T-cell (primary cell): ENCODE measurements at places on chromosomes 13 and 19. TPM values are rescaled to one million over a fixed set of nuclear protein-coding genes. Genes with fewer than 3 reads are reported as not detected.

- DNase-seq: no peak
Measured at GRCh38 chr13:75587679-75588078, 38.1 kb downstream of the UCHL3 start.

DNA sequence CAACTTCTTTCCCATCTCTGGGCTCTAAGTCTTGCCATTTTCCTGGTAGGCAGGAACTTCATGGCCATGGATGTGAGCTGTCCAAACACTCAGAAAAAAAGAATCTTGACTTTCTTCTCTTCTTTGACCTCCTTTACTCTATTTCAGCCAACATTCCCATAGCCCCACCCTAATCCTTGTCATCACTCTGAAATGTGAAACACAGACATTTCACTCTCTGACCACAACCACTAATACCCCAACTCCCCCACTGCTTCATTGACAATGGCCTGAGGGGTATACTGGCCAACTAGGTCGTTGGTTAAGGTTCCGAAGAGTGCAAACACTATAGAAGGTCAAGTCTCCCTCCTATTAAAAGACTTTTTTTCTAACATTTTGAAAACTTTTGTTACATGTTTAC, 4.7 kb upstream of the CYP2A13 start:
- DNase-seq: no peak

DNA sequence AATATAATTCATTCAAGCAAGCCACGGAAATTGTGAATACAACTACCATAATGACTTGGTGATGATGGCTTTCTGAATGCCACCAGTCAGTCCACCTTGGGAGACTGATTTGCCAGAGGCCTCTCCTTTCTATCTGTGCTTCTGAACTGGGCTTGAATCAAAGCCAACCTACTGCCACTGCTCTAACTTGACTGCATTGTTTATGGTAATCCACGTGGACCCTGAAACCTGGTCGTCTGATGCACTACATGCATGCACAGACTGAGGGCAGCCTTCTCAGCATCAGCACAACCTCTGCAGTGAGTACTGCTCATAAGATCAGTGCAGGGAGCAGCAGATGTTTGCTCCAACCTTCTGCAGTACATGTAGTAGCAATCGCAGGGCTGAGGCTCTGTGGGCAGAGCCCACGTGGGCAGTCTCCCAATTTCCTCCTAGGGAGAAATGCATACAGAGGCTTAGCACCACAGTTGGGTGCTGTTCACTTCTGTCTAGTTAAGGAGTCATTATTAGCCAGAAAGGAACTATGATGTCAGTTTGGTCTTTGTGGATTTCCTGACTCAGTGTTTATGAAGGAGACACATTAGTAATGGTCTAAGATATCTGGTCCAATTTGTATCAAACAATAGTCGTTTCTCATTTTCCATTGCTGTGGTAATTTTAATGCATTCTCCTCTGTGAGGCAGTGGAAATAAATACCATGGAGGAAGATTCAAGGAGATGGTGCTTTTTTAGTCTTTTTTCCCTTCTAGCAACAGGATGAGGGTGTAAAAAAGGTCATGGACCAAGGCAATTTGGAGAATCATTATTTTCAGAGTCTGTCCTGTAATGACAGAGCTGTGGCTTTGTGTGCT, 82.5 kb downstream of the AKAP11 start:
- peak; percentile 30 for DNase-seq

ZNF610 gene
- total RNA-seq: 0.88 TPM

DNA sequence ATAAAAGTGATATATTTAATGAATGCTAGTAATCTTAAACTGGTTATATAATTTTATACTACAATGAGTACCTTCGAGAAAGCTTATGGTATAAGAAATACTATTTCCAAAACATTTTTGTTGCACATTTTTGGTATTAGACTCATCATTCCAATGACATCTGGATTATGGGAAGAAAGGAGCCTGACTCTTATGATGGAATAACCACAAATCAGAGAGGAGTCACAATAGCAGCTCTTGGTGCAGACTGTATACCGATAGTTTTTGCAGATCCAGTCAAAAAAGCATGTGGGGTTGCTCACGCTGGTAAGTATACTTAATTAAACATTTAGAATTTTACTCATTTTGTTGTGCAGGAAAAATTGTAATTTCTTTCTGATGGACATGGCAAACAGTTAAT, 3.9 kb downstream of the LACC1 start:
- no peak for DNase-seq

GRCh38 chr19:35462476-35462953, 14.5 kb downstream of the FFAR2 start:
- peak; percentile 48 for DNase-seq
